GM19239 (cell line): ENCODE measurements at places on chromosomes 6 and 20.

GRCh38 chr20:34876406-34877282 is at the start of gene ACSS2:
Gene ACSS2, plus strand, starts transcription at chr20:34876612. Its CDS starts 34 bp downstream, at chr20:34876646.
- DNase-seq = peak; percentile 57

DNA sequence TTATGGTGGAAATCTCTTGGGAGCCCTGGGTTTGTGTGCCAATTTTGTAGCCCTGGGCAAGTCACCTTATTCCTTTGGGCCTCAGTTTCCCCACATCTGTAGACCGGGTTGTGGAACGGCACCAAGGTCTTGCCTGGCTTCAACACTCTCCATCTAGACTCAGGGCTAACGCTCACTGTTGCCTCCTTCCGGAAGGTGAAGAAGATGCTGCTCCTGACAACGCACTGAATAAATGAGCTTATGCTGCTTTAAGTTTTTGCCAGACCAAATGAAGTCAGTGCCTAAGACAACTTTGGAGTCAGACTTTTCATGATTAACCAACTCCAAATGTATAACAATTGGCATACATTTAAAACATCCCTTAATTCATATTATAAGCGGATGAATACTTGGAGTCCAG is 53.1 kb downstream of the PSMG4 start:
- DNase-seq = no peak

GRCh38 chr6:129175066-129175465 is 292.1 kb downstream of the LAMA2 start:
- no peak for DNase-seq

DNA sequence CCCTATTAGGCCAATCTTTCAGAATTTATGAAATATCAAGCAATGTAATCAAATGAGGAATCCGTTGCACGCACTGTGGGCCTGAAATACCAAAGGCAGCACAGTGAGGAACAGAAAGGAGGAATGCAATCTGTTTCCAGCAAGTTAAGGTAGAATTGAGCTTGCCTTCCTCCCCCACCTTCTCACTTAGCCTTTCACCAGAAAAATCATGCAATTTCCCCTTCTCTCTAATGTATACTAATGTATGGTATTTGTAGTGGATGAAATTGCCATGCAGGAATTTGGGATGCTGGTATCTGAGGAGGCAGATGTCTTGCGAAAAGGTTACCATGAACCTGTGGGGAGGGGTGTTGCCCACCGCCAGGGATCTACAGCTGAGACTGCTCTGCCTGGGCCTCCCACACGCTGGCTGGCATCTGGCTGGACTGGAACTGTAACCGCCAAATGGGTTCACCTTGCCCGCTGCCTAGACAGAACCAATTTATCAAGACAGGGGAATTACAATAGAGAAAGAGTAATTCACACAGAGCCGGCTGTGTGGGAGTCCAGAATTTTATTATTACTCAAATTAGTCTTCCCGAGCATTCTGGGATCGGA is 222.4 kb upstream of the MYLIP start:
- no peak for DNase-seq

- DNase-seq = no peak
These were observed 21.0 kb downstream of the WASF1 start for GRCh38 chr6:110158479-110158878.

DNA sequence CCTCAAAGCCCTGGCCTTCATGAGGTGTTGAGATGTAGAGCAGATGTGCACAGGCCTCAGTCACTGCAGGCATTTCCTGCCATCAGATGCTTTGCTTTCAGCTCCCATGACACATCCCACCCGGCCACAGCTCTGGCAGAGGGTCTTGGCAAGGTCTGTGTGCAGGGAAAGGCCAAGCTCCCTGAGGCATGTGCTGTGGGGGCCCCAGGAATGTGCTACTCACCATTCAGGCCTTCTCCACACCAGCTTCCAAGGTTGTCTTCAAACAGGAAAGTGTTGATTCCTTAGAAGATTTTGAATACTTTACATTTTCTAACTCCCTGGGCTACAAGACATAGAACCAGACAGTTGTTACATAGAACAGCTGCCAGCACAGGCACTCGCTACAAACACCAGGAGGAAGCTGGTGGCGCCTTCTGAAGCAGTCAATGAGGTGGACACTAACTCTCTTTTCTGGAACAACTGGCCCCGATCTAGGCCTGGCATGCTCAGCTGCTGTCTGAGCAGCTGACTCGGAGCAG is 27.8 kb downstream of the CASS4 start:
- DNase-seq = no peak

DNA sequence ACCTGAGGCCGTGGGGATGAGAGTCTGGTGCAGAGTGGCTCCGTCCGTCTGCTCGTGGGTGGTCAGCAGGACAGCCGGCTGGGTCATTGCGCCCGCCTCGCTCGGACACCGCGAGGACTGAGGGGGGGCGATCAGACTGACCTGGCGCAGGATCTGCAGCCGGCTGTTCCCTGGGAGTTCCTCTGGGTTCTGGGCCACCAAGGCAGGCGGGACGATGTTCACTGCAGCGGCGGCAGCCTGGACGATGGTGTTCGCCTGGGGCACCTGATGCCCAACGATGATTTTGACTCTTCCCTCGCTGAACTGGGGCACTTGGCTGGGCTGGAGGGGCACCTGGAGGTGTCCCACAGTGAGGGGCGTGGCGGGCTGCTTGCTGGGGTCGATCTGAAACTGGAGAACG is 39.2 kb downstream of the ZFP64 start:
- no peak for DNase-seq

DNA sequence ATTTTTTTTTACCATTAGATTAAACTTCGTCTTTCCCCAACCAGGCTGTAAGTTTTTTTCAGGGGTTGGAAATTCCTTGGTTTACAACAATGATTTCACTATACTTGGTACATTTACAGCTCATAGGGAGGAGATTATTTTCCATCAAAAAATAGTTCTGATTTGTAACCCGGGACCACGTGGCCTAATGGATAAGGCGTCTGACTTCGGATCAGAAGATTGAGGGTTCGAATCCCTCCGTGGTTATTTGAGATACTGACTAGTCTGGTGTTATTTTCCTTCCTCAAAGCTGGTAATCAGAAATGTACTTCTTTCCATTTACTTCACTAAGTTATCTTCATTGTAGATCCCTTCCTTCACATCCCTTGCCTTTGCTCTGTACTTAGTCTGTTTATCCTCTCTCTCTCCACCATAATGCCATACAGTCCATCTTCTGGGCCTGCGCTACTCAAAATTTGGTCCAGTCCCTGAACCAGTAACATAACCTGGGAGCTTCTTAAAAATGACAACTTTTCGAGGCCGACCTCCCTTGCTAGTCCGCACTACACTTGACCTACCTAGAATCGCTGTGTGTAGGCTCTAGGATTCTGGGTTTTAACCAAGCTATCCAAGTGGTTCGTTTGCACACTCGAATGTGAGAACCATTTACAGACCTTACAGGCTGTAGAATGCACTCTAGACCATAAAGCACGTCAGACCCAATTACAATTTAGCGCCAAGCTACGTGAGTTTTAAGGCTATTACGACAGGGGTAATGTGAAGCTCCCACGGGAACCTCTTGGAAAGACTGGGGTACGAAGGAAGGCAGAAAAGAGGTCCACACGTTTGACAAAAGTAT is 42.1 kb upstream of the BTN3A2 start:
- DNase-seq = no peak

DNA sequence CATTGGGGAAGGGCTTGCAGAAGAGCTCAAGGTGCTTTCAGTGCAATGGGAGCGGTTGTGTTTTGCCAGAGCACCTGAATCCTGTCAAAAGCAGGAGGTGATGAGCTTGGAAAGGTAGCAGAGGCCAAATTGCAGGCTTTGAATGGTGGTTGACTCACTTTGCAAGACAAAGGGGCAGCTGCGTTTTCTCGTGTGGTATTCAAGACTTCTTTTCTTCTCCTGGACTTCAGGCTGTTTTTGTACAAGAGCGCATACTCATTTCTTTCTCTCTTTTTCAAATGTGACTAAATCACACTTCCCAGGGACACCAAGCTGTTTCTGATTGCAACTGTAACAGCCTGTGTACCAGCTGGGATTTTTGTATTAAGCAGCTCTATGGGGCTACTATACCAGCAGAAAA is 32.3 kb downstream of the GHRH start:
- DNase-seq = no peak

DNA sequence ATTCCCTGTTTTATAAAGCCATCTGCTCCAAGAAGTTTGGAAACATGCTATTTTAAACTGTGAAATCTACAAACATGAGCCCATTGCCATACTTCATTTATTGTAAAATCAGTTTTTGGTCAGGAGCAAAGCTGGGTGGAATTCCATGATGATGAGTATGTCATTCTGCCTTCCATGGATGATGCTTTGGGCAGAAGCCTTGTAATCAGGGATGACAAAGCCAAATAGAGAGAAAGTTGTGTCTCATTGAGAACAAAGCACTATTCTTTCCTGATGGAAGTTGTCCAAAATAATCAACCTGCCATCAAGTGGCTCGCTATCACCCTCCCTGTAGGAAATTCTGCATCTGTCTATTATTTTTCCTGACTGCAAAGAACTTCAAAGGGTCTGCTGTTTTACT is 313.0 kb upstream of the DEFB112 start:
- no peak for DNase-seq

DNA sequence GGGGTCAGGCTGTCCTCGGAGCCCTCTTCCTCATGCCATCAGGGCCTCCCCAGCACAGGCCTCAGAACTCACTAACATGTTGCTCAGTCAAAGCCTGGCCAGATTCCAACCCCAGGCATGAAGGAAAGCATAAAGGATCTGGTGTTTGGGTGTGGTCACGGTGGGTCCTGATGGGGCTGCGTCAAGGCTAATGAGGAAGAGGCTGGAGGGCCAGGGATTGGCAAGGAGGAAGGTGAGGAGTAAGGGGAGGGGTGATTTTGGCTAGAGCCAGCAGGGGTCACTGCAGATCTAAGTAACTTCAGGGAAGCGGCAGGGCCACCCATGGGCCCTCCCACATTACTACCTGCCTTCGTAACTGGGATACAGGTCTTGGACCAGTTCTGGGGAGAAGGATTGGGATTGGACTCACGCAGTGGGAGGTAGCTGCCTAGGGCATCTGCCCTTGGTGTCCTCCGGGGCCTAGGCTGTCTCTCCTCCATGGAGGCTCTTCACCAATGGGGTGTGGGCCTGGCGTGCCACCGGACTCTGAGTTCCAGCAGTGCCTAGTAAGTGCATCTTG is 36.2 kb upstream of the MRPS18A start:
- DNase-seq = peak; percentile 65

DNA sequence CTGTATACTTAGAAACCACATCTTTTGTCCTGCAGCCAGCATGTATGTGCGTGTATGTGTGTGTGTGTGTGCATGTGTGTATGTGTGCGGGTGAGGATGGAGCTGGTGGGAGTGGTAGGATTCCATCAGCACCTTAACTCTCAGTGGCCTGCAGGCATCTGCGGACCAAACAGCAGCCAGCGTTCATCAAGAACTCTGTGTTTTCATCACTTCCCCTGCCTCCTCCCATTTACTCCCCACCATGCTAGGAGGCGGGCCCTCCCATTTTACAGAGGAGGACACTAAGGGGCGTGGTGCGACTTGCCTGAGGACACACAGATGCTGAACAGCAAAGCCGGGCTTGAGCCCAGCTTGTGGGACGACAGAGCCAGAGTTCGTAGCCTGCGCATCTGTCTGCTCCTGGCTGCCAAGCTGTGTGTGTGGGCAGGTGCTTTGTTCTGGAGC is 8.9 kb downstream of the VSTM2L start:
- no peak for DNase-seq

DNA sequence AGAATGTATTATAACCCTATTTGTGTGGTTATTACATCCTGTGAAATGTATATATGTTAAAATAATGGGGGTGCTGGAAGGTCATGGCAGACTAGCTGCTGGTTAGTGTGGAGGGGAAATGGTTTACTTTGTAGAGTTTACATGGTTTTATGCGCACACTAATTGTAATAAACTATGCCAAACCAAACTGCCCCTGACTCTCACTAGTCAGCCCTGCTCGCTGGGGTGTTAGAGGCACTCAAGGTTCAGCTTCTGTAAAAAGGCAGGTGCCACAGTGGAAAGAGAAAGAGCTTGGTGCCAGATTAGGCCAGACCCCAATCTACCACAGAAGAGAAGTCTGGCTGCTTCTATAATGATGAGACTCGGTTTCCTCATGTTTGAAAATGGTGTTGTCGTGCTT is 52.7 kb downstream of the GOPC start:
- DNase-seq = no peak

DNA sequence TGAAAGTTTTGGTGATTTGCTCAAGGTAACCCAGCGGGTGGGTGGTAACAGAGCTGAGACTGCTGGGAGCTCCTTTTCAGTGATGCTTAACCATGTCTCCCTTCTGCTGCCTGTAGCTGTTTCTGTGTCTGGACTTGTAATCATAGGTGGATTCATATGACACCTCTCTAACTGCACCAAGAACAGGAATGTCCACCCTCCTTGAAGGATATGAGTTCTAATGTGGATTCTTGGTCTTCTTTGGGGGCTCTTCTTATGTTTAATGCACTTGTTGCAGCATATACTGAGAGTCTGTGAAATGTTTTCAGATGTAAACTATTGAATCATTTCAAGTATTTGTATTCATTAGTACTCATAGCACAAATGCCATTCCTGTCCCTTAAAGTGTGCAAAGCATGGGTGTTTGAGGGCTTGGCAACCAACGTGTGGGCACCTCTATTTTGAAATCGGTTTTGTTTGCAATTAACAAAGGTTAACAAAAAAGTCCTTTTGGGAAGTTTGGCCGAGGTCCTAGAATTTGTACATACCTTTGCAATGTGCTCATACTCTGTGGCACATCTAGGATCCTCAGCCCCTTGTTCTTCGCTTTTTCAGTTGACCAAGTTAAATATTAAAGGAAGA is 138.0 kb downstream of the SOX4 start:
- no peak for DNase-seq

DNA sequence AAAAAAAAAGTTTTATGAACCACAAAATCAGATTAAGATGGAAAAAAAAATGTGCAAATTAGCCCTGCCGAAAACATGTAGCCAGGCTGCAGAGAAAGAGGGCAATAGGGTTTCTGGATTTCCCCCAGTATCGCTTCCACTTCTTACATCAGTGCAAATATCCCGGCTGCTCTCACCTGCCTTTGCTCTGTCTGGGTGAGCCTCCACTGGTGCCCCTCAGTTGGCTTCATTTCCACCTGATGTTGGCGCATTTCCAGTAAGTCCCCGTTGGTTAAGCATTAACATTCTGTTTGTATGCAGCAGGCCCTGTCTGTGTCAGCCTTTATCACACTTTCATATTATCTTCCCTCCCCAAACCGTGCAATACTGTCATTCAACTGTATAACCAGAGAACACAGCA is 215.1 kb downstream of the CBLN4 start:
- DNase-seq = no peak

GRCh38 chr6:95227351-95227750 is 350.0 kb upstream of the MANEA start:
- DNase-seq = no peak

DNA sequence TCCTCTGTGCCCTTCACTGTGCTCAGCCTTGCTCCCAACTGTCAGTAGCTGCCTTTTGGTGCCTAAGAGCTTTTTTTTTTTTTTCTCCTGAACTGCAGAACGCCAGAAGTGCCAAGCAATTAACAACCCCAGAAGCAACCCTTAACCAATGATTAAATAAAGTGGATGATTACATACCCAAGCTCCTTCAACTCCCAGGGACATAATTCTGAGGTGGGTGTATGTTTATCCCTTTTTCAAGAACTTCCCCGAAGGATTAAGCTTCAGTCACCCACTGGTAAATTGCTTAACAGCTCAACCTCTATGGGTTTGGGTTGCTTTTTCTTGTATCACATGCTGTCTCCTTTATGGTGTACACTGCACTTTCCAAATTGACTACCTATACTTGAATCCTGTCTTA is 41.1 kb downstream of the KLHL31 start:
- no peak for DNase-seq
